Left colon (tissue), 2 donors: ENCODE measurements at places on chromosomes 3 and 15. TPM values are rescaled to one million over a fixed set of nuclear protein-coding genes. Genes with fewer than 3 reads are reported as not detected.

- no peak for DNase-seq
Measured at GRCh38 chr3:101876142-101876541, 26.8 kb downstream of the NFKBIZ start.

DNA sequence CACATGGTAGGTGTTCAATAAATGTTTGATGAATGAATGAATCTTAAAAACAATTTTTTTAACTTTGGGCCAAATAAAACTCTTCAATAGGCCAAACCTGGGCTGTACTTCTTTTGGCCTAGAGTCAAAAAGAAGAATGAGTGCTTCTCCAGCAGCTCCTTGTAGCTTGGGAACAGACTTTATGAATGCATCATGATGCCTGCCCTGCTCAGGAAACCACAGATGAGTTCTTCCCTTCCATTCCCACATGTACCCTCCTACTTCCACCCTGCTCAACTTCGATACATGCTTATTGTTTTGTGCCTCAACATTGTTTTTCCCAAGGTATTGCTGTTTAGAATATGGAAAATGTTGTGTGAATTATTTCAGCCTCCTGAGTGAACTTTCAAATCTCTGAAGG lies 87.0 kb downstream of the FILIP1L start:
- DNase-seq, result no peak

GRCh38 chr3:97860364-97860763 lies 38.6 kb downstream of the CRYBG3 start:
- no peak for DNase-seq

- no peak for DNase-seq
Measured at GRCh38 chr3:152185891-152186630, 82.7 kb upstream of the MBNL1 start.

DNA sequence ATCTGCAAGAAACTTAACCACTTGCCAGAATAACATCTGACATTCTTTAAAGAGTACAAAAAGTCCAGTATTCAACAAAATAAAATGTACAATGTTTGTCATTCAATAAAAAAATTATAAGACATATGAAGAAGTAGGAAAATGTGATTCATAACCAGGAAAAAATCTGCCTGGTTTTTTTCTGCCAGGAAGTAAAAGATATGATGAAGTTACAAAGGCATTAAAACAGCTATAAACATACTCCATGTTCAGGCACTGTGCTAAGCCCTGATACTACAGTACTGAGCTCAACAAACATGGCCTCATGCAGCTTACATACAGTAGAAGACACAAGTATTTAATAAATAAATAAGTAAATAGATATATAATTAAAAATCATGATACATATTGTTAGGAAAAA lies 178.4 kb upstream of the STT3B start:
- DNase-seq, result no peak

DNA sequence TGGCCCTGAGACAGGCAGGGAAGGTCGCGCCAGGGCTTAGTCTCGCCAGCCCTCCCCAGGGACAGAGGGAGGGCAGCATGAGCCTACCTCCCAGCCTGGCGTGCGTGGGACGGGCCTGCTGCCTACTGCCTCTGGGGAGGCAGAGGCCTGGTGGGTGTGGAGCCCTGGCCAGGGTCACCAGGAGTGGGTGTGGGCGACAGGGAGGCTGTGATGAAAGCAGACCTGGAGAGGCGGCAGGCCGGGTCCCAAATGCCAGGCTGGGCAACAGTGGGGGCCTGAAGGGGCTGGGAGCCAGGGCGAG lies 33.1 kb downstream of the PLXNA1 start:
- DNase-seq, result no peak

DNA sequence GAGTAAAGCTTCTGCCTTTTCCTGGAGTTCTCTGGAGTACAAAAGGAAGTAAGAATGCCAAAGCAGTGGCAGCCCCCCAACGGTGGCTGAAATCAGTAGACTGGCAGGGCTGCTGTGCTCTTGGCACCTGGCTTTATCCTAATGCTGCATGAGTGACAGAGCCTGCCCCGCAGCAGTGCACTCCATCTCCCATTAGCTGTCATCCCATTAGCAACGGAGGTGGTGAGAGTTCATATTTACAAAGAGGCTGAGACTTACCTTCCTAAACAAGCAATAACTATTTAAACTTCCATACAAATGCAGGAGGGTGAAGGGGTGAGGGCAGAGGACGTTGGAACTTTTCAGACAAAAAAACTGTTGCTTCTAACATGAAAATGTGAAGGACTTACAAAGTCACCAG lies 51.9 kb downstream of the SERPINI1 start:
- no peak for DNase-seq

DNA sequence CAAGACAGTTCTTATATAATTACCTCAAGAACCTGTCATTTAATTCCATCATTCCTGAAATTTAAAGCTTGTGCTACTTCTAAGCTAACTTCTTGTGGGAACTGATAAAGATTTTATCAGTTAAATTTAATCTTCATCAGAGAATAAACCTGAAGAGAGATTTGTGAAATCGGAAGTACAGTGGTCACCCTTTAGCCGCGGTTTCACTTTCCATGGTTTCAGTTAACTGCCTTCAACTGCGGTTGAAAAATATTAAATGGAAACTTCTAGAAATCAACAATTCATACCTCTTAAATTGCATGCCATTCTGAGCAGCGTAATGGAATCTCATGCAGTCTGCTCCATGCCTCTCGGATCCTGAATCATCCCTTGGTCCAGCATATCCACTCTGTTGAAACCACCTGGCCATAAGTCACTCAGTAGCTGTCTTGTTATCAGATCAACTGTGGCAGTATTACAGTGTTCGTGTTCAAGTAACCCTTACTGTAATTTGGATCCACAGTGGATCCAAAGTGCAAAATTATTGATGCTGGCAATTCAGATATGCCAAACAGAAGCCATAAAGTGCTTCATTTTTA lies 626.1 kb downstream of the CADM2 start:
- no peak for DNase-seq

- no peak for DNase-seq
Measured at GRCh38 chr3:103767635-103768034, 1332.8 kb downstream of the ZPLD1 start.

GRCh38 chr3:186185194-186185787 lies 76.4 kb upstream of the ETV5 start:
- DNase-seq, result no peak

DNA sequence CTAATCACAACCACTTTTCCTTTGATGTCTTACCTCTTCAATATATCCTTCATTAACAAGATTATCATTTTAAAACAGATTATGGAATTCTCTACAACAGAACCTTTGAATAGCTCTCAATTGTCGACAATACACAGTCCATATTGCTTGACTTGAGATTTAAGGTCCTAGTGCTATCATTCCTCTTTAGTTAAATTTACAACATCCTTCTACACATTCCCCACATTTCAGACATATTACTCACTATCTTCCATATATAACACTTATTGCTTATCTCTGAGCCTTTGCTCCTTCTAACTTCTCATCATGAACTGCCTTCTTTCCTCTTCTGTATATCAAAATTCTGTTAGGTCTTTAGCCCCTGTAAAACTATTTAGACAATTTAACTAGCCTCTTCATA lies 247.0 kb downstream of the STXBP5L start:
- DNase-seq, result no peak

DNA sequence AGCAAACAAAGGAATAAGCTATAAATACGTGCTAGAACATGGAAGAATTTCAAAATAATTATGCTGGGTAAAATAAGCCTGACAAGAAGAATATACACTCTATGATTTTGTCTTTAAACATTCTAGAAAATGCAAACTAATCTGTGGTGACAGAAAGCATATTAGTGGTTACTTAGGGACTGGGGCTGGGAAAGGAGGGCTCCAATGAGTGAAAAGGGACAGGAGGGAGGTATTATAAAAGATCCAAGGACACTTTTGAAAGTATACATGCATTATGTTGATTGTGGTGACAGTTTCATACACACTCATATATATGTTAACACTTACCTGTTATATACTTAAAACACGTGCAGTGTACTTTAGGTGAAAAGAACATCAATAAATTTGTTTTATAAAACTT lies 23.0 kb downstream of the MYH15 start:
- no peak for DNase-seq

DNA sequence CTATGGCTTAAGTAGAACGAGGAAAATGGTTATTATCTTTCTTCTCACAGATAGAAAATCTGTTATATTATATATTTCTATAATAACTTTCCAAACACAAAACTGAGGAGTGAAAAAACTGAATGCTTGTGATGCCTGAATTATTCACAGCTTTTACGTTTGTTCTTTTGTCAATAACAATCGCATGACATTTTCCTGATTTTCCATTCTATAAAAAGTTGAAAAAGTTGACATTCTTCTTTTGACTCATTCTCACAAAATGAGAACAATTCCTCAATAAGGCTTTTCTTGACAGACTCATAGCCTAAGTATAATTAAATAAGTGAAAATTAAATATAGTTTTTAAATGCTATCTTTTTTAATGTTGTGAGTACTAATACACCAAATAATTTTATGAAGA lies 288.8 kb upstream of the TGFBR2 start:
- no peak for DNase-seq

DNA sequence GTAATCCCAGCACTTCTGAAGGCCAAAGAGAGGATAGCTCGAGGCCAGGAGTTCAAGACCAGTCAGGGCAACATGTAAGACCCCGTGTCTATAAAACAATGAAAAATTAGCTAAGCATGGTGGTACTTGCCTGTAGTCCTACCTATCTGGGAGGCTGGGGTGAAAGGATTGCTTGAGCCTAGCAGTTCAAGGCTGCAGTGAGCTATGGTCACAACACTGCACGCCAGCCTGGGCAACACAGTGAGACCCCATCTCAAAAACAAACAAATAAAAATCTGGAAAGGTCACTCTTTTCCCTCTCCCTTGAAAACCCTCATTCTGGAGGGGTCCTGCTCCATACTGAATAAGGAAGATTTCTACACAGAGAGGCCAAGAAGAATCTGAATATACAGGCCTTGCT lies 43.5 kb upstream of the ZNF280D start:
- no peak for DNase-seq

DNA sequence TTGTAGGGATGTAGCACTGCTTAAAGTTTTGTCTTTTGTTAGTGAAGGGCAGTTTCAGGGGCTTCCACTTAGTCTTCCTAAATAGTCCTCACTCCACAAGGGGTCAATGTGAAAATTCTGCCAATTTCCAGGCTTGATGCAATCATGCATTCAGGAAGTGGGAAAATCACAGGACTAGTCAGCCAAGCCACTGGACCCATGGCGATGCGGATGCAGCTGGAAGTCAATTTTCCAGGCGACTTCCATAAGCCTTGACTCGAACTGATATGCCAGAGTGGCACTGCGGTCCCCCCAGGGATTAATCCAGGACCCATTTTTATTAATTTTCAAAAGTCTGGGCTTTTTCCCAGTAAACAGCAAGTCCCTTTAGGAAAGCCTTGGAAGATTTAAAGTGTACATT lies 26.1 kb downstream of the GBE1 start:
- DNase-seq, result no peak

DNA sequence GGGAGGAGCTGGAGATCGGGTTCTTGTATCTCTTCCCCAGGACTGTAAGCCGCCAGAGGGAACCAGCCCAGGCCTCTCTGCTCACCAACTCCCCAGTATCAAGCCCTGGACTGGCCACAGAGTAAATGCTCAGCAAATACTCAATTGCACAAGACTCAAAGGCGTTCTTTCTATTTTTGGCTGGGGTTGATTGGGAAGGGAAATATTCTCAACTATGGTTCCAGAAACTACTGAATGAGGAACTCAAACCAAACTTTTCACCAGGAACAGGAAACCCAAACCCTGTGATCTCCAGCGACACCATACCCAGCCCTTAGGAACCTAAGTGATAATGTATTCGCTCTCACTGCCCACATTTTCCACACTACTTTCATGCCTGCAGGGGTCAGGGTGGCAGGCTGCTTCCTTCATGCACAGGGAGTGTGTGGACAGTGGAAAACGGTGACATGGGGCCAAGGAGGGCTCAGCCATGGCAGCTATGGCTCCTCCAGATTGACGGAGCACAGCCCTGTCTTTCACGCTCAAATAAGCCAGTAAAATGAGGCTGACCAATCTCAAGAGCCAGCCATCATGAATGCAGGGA lies 124.7 kb upstream of the RAD18 start:
- DNase-seq, result no peak

DNA sequence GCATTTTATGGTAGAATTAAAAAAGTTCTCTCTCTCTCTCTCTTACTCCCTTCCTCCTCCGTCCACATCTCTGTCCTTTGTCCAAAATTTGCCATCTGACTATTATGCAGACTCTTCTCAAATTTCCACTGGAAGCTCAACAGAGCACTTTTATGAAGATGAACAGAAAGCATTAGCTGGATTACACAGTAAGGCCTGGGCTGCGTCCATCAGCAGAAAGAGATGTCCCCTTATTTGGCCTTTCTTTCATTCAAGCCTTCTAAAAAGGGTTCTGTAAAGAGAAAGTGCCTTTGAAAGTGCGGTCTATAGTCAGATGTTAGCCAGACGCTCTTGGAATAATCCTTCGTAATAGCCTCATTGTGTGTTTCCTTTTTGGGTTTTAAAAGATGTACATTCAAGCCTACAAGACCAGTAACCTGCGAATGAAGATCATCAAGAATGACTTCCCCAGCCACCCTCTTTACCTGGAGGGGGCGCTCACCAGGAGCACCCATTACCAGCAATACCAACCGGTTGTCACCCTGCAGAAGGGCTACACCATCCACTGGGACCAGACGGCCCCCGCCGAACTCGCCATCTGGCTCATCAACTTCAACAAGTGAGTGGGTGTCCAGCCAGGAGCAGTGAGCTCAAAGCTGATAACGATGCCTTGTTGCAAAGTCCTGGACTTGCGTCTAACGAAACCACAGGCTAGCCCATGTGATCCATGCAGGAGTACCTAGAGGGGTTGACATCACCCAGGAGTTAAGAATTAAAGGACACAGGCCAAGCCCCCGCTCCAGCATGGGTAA lies 53.1 kb downstream of the MESD start:
- no peak for DNase-seq

GRCh38 chr15:98398886-98399285 lies 249.5 kb upstream of the IGF1R start:
- DNase-seq, result no peak

GRCh38 chr3:13648060-13649001 lies 99.4 kb downstream of the FBLN2 start:
- DNase-seq, result peak; percentile 80

DNA sequence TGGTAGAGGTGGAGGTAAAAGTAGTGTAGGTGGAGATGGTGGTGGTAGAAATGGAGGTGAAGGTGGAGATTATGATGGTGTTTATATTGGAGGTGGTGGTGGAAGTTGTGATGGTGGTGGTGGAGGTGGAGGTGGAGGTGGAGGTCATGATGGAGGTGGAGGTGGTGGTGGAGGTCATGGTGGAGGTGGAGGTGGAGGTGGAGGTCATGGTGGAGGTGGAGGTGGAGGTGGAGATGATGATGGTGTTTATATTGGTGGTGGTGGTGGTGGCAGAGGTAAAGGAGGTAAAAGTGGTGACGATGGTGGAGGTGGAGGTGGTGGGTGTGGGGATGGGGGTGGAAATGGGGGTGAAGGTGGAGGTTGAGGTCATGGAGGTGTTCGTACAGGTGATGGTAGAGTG lies 107.8 kb downstream of the ASB7 start:
- DNase-seq, result no peak

- no peak for DNase-seq
Measured at GRCh38 chr3:87076946-87077345, 86.0 kb upstream of the VGLL3 start.

GRCh38 chr15:25693321-25694238 lies 169.5 kb downstream of the ATP10A start:
- peak; percentile 21 for DNase-seq

CNTN3 gene
- 8.4 TPM for total RNA-seq

RASA2 gene
- total RNA-seq, result 20.0 TPM

CCDC39 gene
- total RNA-seq, result not detected

TMCC1 gene
- total RNA-seq, result 34.4 TPM

NRG4 gene
- total RNA-seq, result 6.8 TPM

CPA3 gene
- total RNA-seq, result 11.0 TPM

VGLL3 gene
- total RNA-seq, result 1.2 TPM

ADGRG7 gene
- 11.7 TPM for total RNA-seq

ITPKA gene
- 46.4 TPM for total RNA-seq

GOLGA6A gene
- not detected for total RNA-seq

RAB6B gene
- total RNA-seq, result 8.3 TPM
